ENCODE measurements at places on chromosomes 4 and X. TPM values are rescaled to one million over a fixed set of nuclear protein-coding genes. Genes with fewer than 3 reads are reported as not detected.

The NAP1L3 gene
- total RNA-seq: 5.5 TPM

The ARSD gene
- total RNA-seq: 20.1 TPM

The P2RY4 gene
- 1.0 TPM for total RNA-seq

GRCh38 chr4:10949039-10949733 lies 264.6 kb upstream of the CLNK start:
- no peak for DNase-seq

DNA sequence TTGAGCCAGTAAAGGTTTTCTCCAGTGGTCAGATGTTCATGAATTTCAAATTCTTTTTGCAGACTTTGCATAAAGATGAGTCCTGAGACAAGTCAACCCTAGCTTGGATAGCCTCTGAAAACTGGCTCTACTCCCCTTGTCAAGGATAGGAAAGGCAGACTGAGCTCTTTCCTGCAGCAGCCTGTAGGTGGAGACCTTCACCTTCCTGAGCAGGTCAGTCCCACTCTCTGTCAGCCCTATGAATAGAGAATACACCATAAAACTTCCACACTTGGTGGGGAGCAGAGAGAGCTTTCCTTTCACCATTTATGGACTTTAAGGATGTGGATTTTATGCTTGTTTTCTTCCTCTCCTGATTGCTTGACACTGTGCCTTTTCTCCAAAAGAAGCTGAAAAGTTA lies 41.9 kb downstream of the PCDH19 start:
- DNase-seq: no peak

DNA sequence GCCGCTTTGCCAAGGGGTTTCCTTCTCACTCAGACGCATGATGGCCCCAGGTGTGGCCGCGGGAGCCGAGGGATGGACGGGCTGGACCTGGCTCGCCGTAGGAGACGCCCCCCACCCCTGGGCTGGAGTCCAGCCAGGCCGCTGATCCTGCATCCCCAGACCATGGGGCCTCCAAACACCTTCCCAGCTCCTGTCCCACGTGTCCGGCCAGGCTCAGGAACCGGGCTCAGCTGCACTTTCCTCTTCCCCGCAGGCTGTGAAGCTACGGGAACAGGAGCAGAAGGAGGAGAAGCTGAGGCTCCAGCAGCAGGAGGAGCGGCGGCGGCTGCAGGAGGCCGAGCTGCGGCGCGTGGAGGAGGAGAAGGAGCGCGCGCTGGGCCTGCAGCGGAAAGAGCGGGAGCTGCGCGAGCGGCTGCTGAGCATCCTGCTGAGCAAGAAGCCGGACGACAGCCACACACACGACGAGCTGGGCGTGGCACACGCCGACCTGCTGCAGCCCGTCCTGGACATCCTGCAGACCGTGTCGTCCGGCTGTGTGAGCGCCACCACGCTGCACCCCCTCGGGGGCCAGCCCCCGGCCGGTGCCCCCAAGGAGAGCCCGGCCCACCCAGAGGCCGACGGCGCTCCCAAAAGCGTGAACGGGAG lies 9.1 kb downstream of the AKAP17A start:
- peak; percentile 54 for DNase-seq

- DNase-seq: no peak
Observed at GRCh38 chrX:31376408-31377022, 304.7 kb upstream of the FTHL17 start.

- no peak for DNase-seq
Observed at GRCh38 chr4:55447831-55448230, 52.1 kb downstream of the TMEM165 start.

GRCh38 chr4:168573870-168574269 lies 77.0 kb downstream of the PALLD start:
- DNase-seq: no peak

- DNase-seq: no peak
Observed at GRCh38 chr4:159765382-159765781, 662.5 kb downstream of the RAPGEF2 start.
